Effector CD4-positive, alpha-beta T cell (primary cell): ENCODE measurements at places on chromosomes 7 and 10.

DNA sequence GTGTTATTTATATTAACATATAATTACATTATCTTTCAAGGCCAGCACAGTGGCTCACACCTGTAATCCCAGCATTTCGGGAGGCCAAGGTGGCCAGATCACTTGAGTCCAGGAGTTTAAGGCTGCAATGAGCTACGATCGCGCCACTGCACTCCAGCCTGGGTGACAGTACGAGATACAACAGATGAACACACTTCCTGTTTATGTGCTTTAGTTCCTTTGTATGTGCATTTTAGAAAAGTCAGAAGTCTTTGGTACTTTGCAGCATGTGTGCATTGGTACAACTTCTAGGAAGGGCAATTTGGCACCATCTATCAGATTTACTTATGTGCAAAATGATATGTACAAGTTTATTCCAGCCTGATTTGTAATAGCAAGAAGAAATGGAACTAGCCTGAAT is 13.3 kb downstream of the SLC35G1 start:
- no peak for DNase-seq

DNA sequence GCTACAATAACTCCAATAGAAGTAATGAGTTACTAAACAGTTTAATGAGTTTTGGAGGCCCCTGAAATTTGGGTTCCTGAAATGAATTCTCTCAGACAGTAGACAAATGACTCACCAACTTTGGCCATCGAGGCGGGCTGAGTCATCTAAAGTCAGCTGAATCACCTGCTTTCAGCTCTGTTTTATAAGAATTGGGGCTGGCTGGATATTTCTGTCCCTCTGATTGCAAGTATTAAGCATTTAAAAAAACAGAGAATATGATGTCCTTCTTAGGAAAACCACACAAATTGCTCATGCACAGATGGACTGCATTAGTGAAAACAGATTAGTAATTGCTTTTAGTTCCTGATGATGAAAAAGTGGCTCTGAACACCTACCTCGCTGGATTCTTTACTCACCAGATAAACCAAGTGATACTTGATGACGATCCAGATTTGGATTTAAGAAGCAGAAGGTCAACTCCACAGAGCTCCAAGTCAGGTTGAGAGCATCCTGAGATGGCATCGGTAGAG is 59.1 kb downstream of the ZNF365 start:
- DNase-seq: no peak

DNA sequence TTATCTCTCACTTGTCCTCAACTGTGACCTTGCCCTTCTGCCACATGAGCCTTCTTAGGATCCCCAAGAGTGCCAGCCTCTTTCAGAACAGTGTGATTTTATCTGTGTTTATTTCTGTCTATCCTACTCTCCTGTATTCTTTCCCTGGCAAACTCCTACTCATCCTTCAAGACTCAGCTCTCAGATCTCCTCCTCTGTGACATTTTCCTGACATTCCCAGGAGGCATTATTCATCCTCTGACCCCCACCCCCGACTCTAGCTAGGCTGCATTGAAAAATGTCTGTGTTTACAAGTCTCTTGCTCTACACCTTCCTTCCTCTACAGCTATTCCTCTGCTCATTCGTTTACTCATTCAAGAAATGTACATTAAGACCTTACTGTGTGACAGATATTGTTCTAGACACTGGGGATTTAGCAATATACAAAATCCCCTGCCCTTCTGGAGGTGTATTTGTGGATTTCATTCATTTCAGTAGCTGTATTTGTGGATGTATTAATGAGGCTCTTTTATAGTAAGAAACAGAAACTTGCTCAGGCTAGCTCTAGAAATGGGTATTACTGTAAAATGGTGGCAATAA is 61.4 kb upstream of the COMTD1 start:
- no peak for DNase-seq

GRCh38 chr7:139132887-139133286 is 23.4 kb upstream of the ZC3HAV1 start:
- DNase-seq: no peak

GRCh38 chr7:122884186-122884585 is 2.1 kb downstream of the CADPS2 start:
- no peak for DNase-seq

GRCh38 chr10:125377368-125377767 is 217.0 kb upstream of the CTBP2 start:
- DNase-seq: no peak

GRCh38 chr7:55343860-55344606 is 21.1 kb upstream of the LANCL2 start:
- no peak for DNase-seq

DNA sequence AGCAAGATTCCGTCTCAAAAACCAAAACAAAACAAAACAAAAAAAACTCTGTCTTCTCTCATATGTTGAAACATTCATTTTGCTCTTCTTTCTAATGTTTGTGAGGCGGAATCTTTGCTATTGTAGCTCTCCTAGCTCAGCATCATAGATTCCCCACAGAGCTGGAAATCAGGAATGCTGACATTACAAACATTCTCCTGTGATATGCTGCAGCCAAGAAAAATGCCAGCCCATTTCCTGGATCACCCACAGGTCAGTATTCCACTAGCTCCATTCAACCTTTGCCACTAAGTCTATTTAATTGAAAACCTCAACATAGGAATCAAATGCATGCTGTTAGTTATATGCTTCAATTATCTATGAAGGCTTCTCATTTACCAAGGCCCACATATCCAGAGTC is 186.3 kb downstream of the IPMK start:
- DNase-seq: no peak

- peak; percentile 28 for DNase-seq
Observed at GRCh38 chr10:110535958-110536891, 31.3 kb upstream of the SMC3 start.

DNA sequence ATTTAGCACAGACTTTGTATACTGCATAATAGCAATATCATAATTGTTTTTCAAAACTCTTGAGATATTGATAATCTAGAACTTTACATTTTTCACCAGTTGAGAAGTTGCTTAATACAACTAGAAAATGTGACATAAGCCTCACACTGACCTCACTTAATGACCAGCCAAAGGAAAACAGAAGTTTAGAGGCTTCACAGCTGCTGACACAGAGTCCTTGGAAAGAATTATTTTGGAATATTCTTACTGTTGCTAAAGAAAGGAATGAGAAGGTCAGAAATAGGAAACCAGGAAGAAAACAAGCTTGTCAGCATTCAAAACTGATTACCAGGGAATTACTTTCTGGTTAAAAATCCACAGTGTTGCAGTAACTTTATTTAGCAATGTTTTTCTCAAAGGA is 35.5 kb upstream of the WASL start:
- no peak for DNase-seq

DNA sequence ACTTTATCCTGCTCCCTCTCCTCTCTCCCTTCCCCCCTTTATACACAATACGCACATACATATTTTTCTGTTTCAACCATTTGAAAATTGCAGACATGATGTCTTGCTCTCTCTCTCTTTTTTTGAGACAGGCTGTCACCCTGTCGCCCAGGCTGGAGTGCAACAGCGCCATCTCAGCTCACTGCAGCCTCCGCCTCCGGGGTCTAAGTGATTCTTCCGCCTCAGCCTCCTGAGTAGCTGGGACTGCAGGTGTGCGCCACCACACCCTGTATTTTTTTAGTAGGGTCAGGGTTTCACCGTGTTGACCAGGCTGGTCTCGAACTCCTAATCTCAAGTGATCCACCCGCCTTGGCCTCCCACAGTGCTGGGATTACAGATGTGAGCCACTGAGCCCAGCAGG is 38.5 kb downstream of the KLHDC10 start:
- DNase-seq: no peak
